ENCODE measurements at places on chromosomes 6 and 20. TPM values are rescaled to one million over a fixed set of nuclear protein-coding genes. Genes with fewer than 3 reads are reported as not detected.

Gene C6orf163
- 4.3 TPM for total RNA-seq

Gene DEFB124
- total RNA-seq = not detected

Gene FAM162B
- total RNA-seq = 2.2 TPM

Gene C4A
- 26.2 TPM for total RNA-seq

Gene C6orf141
- total RNA-seq = 2.4 TPM

Gene PDYN
- total RNA-seq = 1.4 TPM

- no peak for DNase-seq
Observed at GRCh38 chr20:48789781-48790472, 37.9 kb downstream of the PREX1 start.

- no peak for DNase-seq
Observed at GRCh38 chr20:58213121-58213520, 15.3 kb downstream of the ANKRD60 start.

GRCh38 chr20:59850018-59850641 lies 83.3 kb downstream of the SYCP2 start:
- peak; percentile 37 for DNase-seq

DNA sequence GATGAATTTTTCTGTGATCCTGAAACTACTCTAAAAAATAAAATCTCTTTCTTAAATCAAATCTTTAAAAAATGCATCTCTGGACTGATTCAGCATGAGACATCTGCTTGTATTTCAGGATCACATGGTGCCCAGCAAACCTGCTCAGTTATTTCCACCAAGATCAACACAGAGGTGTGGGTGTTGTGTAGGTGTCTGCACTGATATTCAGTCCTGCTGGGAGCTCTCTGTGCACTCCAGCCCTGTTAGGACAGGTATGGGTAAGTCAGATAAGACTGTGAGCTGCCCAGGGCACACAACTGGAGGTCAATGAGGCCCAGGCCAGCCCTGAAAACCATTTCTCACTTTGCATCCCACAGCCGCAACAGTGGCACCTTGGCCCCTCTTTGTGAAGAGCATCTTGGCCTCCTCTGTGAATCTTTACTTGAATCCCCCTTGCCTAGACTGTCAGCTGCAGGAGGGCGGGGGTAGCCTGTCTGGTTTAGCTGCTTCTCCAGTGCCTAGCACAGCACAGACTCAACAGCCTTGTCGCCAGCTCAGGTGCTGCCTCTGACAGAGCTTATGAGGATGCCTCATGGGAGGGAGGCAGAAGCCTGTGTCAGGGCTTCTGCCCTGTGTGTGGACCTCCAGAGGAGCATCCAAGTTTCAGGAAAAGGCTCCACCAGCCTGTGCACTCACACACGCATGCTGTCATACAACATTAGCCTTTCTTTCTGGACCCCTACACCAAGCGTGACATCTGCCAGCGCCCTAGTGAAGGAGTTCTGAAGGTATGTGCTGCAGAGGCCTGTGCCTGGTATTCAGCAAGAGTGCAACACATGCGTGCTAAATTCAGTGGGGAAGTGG lies 187.6 kb upstream of the CST7 start:
- DNase-seq = no peak

GRCh38 chr6:143337201-143337949 lies 113.1 kb downstream of the ADAT2 start:
- DNase-seq = no peak

- peak; percentile 53 for DNase-seq
Observed at GRCh38 chr20:39823224-39823623, 861.1 kb downstream of the DHX35 start.

- peak; percentile 94 for DNase-seq
Observed at GRCh38 chr20:19992996-19993908, 23.9 kb upstream of the NAA20 start.

- DNase-seq = no peak
Observed at GRCh38 chr6:42375007-42375635, 76.6 kb downstream of the TRERF1 start.

DNA sequence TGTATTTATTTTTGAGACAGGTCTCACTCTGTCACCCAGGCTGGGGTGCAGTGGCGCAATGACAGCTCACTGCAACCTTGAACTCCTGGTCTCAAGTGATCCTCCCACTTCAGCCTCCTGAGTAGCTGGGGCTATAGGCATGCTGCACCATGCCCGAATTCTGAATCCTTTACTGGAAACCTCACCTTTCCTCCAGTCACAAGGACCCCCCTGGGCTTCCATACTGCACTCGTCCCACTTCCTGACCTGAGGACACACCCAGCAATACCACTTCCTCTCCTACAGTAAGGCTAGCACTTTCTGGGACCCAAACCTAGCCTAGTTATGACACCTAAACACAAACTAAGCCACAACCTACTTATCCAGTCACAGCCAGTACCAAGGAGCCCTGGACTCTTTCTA lies 68.2 kb downstream of the FAM217A start:
- DNase-seq = no peak

DNA sequence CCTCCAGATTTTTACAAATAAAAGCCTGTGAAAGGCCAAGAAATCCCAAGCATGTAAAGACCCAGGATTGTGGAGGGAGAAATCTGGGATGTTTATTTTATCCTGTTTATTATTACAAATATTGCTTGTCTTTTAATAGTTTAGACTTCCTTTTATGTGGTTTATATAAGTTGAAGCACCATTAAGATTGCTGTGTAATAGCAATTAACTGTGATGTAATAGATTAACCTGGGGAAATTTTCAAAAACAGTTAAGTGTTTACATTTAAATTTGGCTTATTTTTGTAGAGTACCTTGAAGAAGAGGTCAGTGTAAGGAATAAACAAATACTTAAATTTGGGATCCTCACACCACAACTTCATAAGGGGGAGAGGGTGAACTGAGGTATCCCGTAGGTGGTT lies 27.0 kb downstream of the VAPB start:
- DNase-seq = no peak

- no peak for DNase-seq
Observed at GRCh38 chr20:58660855-58661597, 9.9 kb downstream of the STX16 start.

DNA sequence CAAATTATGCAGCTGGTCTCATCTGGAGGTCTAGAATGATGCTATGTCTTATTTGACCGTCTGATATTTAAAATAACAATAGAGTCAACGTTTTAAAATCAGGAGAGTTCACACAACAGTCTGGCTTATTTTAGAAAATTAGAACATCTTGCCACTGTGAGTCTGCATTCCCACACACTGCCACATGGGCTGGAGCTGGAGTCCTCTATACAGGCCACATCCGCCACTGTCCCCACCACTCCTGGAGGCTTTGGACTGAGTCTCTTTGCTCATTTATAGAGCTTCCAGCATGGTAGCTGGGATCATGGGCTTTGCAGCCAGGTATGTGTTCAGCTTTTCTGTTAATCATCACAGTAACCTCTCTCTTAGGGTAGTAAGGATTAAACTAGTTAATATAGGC lies 68.8 kb upstream of the ZNFX1 start:
- DNase-seq = no peak

DNA sequence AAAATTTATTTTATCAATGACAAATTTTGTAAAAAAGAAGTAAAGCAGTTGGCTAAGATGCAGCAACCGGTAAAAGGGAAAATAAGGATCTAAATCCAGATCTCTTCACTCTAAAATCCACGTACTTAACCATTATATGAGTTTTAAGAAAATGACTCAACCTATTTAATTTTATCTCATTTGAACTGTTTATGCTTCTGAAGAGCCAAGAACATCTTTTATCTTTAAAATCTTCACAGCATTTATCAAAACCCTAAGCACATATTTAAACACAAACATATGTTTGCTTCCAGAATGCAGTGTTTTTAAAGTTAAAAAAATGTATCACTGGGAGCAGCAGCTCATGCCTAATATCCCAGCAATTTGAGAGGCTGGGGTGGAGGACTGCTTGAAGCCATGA lies 339.2 kb downstream of the NKAIN2 start:
- DNase-seq = peak; percentile 32

- DNase-seq = peak; percentile 20
Observed at GRCh38 chr6:136511397-136511796, 38.8 kb downstream of the MAP7 start.

DNA sequence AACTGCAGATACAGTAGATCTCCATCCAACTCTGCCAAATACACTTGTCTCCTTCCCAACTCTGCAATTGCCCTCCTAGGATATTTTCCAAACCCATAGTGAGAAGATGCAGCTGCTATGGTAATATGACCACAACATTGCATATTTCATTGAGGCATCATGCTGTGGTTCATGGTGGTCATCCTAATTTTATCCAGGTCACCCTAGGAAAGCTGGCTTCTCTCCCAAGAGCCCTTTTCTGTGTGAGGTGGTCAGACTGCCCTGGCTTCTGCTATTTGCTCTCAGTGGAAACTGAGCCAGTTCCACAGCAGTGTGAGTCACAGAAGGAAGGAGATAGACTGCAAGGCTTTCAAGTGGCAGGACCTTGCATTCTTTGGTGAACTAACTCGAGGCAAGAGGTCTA lies 5.5 kb downstream of the OGFRL1 start:
- no peak for DNase-seq

DNA sequence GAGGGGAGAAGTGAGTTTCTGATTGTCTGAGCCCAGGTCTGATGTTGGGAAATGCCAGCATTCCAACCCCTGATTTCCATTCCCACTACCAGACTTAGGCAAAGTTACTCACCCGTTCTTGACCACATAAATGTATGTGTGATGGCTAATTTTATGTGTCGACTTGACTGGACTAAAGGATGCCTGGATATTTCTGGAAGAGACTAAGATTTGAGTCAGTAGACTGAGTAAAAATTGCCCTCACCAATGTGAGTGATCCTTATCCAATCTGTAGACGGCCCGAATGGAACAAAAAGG lies 95.8 kb upstream of the TAB2 start:
- no peak for DNase-seq

DNA sequence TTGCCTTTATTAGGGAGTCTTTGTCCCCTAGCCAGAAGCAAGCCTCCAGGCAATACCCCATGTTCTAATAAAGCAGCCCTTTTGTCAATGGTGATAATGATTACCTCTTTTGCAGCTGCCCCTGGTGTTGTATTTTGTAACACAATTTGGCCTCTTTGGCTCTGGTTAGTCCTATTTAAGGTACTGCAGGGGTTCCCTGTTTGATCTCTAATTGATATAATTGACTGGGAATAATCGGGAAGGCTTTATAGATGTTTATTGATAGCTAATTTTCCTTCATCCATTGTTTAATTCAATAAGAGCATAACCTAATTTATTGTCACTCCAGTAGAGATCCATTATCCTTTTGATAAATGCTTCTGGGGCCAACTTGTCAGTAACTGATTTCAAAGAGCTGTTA lies 537.2 kb downstream of the PKHD1 start:
- no peak for DNase-seq
